ENCODE measurements at places on chromosomes 13 and 19.

DNA sequence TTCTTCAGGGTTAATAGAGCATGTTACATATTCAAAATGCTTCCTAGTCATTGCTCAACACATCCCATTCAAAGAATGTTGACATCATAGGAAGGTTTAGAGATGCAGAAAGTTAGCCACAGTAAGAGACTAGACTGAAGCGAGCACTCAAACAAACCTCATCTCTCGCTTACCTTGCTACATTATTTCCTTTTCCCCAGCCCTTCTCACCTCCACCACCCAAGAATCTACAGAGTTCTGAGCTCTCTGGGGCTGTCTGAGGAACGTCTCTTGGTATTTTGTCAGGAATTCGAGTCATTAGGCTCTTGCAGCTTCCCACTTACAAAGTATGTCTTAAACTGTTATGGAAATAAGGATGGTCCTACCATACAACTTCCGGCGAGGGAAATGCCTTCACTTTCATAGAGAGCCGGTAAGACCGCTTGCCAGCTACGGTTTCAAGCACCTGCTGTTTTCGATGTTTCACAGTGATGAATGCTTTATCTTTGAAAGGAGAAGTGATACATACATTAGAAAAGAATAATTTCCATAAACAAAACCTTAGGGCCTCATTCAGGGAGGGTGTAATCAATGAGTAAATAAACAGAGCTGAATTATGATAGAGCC lies 65.1 kb downstream of the FLT1 start:
- DNase-seq, result no peak

DNA sequence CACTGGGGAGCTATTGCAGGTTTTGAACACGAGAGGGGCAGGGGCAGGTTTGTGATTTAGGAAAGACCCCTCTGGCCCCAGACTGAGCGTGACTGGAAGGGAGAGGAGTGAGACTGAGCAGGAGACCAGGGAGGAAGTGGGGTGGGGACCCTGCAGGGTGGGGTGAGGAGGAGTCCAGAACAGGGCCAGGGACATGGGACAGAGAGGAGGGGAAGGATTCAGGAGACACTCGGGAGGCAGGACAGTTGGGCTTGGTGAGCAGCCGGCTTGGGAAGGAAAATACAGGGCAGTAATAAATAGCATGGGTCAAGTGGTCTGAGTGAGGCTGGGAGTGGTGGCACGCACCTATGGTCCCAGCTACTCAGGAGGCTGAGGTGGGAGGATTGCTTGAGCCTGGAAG lies 9.4 kb downstream of the FOSB start:
- no peak for DNase-seq

GRCh38 chr13:46593398-46593797 lies 40.4 kb downstream of the LRCH1 start:
- DNase-seq, result no peak

- DNase-seq, result no peak
Measured at GRCh38 chr19:4066176-4066606, 508 bp downstream of the ZBTB7A start.

- DNase-seq, result no peak
Measured at GRCh38 chr19:22144394-22144793, 52.4 kb downstream of the ZNF676 start.

DNA sequence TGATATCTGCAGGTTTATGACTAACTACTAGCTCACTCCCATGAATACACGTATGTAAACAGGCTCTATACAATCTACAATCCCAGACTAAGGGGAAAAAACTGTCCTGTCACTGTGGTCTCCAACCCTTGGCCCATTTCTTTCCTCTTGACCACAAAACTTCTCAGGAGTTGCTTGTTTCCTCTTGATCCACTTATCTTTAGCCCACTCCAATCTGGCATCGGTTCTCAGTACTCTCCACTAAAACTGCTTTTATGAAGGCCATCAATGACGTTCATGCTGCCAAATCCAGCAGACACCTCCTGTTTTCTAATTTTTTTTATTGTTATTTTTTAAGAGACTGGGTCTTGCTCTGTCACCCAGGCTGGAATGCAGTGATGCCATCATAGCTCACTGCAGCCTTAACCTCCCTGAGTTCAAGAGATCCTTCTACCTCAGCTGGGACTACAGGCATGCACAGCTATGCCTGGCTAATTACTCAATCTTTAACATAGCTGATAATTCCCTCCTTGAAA lies 31.9 kb upstream of the USPL1 start:
- DNase-seq, result no peak

DNA sequence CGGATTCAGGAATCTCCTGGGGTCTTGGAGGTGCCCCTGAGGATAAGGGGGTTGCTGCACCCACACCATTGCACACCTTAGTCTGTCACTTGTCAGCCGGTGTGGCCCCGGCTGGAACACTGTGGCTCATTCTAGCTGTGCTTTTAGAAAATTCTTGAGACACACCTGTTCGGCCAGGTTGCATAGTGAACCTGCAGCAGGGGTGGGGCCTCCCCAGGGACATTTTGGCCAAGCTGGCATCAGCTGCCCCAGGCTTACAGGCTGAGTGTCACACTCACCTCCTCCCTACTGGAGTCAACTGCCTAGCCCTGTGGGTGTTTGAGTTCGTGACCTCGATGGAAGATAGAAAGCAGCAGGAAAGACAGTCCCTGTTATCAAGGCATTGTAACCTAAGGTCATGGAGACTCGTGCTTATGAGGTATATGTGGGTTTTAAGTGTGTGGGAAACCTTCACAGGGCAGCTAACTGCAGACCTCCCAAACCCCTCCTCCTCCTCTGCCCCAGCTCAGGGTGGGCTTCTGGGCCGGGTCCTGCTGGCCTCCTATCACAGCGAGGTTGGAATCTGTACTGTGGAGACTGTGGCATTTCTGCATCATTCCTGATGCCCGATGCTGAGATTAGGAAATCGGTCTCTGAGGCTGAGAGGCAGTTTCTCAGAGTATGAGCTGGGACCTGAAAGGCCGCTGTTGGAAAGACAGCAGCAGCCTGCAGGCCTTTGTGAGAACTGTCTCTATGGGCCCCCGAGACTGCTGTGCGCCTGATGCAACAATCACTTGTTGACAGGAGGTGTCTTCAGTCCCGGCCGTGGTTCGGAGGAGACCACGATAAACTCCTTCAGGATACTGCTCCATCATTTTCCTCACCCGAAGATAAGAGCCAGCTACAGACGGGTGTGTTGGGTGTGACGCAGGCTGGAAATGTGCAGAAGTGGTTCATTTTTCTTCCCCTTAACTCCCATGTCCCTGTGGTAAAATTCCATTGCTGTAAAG lies 72.2 kb downstream of the ATP11A start:
- DNase-seq, result no peak

DNA sequence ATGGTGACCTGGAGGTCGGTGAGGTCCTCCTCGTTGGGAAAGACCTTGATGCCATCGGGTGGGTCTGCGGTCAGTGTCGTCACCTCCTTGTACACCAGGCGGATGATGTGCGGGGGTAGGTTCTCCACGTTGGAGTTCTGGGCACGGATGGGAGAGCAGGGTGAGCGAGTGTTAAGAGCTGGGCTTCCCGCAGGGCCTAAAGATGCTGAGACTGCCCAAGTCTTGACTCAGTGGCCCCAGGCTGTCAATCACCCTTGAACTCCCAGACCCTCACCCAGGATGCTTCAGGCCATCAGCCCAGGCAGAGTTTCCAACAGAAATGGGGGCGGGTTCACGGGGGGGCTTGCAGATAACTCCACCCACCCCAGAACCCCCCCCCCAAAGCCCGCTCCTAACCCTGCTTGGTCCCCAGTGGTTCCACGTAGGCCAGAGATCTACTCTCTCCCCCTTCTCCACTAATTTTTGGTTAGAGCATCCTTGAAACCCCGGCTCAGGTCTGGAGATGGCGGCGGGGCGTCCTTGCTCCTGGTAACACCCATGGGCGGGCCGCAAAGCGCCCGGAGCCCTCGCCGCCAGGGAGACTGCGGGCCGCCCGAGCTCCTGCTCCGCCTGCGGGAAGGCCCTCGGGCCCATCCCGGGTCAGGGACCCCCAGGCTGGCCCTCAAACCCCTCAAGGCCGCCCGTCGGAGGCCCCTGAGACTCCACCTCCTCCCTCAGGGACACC lies 600 bp downstream of the UBE2S start:
- no peak for DNase-seq

DNA sequence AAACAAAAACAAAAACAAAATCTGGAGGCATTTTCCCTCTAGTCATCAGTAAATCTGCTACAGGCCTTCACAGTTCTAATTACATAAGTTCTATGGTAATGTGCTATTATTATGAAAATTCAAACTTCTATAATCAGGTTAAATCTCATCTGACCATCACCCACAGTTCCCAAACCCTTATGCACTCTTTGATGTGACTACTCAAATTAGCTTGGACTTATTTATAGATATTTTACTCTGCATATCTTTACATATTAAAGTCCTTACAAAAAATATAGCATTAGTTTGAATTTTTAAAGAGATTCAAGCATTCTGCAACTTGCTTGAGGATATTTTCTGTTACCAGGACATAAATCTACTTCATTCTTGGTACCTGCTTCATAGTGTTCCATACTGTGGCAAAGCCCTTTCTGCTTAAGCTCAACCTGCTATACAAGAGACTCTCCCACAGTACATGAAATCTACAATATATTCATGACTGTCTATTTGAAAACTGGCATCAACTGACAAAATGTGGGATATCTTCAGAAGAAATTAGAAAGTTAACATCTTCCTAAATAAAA lies 22.9 kb downstream of the SMAD9 start:
- no peak for DNase-seq

DNA sequence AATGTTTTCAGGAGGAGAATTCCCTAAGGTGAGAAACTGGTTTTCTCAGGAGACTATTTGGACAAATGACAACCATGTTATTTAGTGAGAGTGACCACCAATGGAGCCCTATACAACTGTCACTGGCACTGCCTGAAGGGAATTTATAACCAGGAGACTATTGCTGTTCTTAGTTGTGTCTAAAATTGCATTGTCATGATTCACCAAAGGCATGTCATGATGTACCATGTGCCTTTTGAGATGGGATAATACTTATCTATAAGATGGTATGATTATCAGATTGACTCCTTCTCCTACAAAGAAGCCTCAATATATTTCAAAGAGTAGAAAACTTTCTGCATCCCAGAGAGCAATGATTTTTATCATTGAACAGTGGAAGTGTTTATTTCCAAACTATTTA lies 739.4 kb upstream of the GPC6 start:
- no peak for DNase-seq

GRCh38 chr19:21317821-21318220 lies 11.4 kb downstream of the ZNF708 start:
- DNase-seq, result no peak

- no peak for DNase-seq
Measured at GRCh38 chr13:88895261-88895941, 1224.2 kb downstream of the SLITRK5 start.

GRCh38 chr13:28094306-28094705 lies 6.1 kb downstream of the FLT3 start:
- DNase-seq, result no peak

DNA sequence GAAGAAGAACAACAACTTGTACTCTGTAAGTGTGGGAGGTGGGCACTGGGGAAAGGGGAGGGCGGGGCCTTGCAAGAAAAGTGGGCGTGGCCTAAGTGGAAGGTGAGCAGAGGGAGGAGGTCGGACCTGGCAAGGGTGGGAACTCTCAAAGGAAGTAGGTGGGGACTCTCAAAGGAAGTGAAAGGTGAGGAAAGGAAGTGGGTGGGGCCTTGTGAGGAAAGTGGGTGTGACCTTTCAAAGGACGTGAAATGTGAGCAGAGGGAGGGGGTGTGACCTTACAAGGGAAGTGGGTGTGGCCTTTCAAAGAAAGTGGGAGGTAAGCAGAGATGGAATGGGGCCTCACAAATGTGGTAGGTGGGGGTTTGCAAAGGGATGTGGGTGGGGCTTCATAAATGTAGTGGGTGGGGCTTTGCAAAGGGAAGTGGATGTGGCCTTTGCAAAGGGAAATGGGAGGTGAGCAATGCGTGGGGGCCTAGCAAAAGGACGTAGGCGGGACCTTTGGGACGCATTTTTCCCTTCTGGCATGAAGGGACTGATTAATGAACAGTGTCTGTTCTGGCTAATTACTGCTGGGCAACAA lies 25.9 kb downstream of the ACSBG2 start:
- DNase-seq, result no peak

DNA sequence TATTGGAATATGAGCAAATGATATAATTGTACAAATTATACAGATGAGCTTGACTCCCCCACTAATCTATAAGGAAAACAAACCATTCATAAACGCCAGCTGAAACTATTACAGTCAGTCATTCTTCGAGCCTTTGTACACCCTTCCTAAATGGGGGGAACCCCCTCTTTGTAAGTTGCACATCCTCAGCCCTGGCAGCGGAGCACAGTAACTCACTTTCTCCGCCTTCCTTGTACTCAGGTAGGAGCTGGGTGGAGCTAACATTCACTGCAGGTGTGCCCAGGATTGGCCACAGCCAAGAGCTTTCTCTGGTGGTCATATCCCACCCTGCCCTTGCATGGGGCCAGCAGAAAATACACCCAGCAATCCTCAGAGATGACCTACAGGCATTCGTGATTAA lies 28.6 kb downstream of the PIN1 start:
- no peak for DNase-seq

GRCh38 chr13:53197424-53197823 lies 168.8 kb downstream of the OLFM4 start:
- no peak for DNase-seq

DNA sequence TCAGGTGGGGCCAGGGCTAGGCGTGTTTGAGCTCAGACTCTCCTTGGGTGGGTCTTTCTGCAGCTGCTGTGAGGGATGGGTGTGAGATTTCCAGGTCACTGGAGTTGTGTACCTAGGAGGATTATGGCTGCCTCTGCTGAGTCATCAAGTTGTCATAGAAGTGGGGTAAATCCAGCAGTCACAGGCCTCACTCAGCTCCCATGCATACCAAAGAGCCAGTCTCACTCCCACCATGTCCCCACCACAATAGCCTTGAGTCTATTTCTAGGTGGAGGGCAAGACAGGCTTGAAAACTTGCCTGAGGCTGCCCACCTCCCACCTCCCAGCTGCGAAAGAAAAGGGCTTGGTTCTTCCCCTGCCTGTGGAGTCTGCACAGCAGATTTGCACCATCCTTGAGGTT lies 194.0 kb upstream of the PCDH17 start:
- no peak for DNase-seq

DNA sequence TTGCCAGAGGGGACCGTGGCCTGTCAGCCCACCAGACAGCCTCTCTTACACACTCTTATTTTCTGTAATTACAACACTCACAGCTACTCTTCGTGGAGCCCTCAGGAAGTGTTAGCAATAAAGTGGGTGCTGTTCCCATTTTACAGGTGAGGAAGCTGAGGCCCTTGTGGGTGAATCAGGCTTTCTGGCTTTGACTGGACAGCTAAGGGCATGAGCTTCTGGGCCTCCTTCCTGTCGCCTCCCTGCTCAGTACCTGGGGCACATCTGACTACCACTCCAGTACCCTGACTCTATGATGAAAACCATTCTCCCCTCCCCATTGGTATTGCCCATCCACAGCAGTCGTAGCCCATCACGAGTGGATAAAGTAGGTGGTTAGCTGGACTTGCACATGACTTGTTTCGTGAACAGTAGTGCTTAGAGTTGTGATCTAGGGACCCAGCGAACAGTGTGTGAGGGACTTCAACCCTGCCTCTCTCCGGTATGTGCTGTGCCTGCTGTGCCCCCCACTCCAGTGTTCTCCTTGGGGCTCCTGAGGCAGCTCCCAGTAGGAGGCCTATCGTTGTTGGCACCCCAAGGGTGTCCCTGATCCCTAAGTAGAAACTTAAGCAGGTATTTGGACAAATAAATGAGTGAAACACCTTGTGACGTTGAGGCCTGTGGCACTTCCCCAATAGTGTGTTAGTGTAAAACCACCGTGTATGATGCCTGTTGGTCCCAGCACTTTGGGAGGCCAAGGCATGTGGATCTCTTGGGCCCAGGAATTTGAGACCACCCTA lies 38.6 kb downstream of the GATAD2A start:
- DNase-seq, result no peak
